SHP77 (cell line): ENCODE measurements at places on chromosomes 7 and 10.

- no peak for DNase-seq
These were observed 145.6 kb upstream of the CALCR start for GRCh38 chr7:93720106-93720505.

GRCh38 chr7:22427855-22428254, 70.9 kb upstream of the RAPGEF5 start:
- DNase-seq = no peak

DNA sequence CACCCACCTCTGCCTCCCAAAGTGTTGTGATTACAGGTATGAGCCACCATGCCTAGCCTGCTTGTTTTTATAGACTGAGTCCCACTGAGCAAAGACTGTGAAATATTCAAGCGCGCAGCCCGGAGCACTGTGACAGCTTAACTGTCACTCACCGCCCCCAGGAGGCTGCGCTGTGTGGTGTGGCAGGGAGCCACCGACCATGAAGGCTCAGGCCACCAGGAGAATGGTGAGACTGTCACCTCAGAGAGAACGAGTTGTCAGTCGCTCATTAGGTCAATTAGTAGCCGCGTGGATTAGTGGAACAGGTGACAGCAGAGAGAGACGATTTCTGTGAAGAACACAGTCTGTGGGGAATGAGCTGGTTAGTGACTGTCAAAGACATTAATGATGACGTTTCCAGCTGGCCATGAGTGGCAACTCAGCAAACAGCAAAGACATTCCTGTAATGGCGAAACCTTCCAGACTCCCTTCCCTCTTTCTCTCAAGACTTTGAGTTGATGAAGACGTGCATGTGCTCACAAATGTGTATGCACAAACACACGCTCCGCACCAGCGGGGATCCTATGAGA, 64.5 kb downstream of the CYCS start:
- no peak for DNase-seq

DNA sequence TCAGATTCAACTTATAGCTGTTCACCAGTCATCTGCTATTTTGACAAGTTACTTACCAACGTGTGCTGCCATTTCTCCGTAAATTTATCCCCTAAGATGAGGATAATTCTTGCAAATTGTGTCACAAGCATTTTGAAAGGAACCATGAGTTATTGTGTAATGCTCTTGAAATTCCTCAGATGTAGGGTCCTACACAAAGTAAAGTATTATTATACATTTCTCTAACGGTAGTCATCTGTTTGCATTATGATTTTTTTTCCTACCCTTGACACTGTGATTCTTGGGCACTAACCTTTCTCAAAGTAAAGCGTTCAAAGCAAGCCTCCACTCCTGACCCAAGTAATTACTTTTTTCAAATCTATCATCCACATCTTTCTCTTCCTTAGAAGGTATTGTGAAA, 8.1 kb downstream of the HERC4 start:
- DNase-seq = no peak

GRCh38 chr7:124915242-124915641, 14.4 kb downstream of the POT1 start:
- no peak for DNase-seq

DNA sequence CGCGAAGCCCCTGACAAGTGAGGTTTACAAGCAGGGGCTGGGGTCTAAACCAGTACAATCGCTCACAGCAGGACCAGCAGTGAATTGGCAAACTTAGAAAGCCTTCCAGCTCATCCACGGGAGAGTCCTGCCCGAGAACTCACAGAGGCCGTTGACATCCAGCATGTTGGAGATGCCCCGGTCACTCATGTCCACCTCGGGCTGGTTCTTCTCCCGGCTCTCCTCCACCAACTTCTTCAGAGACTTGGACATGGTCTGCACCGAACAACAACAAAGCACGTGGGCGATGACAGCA, 447 bp downstream of the RSU1 start:
- no peak for DNase-seq

- DNase-seq = no peak
These were observed 185.5 kb upstream of the ASAH2 start for GRCh38 chr10:50436805-50437204.

DNA sequence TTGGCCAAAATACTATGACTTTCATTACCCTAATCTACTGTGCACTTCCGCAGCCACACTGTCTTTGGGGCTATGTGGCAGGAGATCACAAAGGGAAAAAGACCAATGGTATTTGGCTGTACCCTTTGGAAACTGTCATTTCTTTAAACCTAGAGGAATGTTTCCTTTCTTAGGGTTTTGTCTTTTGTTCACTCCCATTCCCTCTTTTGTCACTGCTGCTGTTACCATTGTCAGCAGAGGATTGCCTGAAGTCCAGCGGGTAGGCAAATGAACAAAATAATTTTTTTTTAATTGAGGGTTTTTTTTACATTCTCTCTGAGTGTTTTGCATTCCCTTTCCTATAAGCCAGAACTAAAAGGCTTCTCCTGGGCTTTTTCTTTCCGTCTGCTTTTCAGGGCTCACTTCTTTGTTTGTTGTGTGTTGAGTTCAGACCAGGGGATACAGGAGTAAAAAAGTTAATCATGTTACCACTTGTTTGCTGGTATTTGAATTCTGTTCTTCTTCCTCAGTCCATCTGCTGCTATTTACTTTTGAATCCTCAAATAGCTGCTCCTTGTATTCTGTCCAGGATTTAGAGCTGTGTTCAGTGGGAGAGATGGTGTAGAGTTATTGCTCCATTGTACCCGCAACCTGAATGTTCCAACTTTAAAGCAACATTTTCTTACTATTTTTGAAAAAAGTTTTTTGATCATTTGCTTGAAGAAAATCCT, 374.6 kb downstream of the SUGCT start:
- no peak for DNase-seq

DNA sequence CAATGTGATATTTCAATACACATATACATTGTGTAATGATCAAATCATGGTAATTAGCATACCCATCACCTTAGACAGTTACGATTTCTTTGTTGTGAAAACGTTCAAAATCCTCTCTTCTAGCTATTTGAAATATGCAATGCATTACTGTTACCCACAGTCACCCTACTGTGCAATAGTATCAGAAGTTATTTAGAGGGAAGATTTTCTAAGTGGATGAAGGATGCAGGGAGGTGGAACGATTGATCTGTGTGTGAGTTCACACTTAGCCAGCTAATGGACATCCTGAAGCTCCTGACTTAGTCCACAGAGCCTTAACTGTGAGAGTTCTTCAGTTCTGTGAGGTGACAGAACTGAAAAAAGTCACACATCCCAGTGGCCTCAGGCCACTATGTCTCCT, 97.2 kb upstream of the LAMB4 start:
- DNase-seq = no peak
